ENCODE measurements at places on chromosomes 6 and 20.

- no peaks in the 10 kb centered on the region for H3K36me3 ChIP-seq
Observed at GRCh38 chr20:4922186-4922585, 79.1 kb downstream of the SLC23A2 start.

DNA sequence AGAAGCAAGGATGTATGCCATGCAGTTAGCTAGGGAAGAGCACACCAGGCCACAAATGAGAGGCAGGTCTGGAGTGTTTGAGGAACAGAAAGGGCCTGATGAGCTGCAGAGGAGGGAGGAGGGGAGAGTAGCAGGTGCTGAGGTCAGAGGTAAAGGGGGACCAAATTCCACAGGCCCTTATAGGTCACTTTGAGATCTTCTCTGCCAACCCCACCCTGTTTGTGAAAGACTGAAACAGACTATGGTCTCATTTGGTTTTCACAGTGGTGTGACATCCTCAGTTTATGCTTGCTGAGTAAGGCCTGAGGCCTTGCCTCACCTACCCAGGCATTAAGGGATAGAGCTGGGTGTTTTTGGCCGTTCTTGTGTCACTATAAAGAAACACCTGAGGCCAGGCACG is 187.7 kb upstream of the MYLIP start:
- H3K4me3 ChIP-seq = no peak overlapping the region
- no peaks in the 10 kb centered on the region for H3K4me1 ChIP-seq
- no peak for DNase-seq
- H3K36me3 ChIP-seq = no peaks in the 10 kb centered on the region

GRCh38 chr6:105907991-105908390 is 178.1 kb upstream of the PRDM1 start:
- DNase-seq = no peak
- no peaks in the 10 kb centered on the region for H3K4me1 ChIP-seq
- H3K4me3 ChIP-seq = no peak overlapping the region
- H3K27me3 ChIP-seq = peaks cover 8% of the 10 kb centered on the region
- H3K27ac ChIP-seq = no peak overlapping the region

DNA sequence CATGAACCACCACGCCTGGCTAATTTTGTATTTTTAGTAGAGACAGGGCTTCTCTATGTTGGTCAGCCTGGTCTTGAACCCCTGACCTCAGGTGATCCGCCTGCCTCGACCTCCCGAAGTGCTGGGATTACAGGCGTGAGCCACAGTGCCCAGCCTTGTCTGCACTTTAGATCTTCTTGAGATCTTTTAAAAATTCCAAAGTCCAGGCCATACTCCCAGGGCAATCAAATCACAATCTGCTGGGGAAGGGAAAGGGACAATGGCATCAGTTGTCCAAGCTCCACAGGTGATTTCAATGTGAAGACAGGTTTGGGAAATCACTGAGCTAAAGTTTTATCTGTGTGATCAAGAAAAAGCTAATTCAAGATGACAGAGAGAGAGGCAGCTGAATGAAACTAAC is 16.9 kb downstream of the NCOA6 start:
- peaks cover 9% of the 10 kb centered on the region for H3K36me3 ChIP-seq
- H3K4me1 ChIP-seq = peaks cover 10% of the 10 kb centered on the region
- no peak for DNase-seq

DNA sequence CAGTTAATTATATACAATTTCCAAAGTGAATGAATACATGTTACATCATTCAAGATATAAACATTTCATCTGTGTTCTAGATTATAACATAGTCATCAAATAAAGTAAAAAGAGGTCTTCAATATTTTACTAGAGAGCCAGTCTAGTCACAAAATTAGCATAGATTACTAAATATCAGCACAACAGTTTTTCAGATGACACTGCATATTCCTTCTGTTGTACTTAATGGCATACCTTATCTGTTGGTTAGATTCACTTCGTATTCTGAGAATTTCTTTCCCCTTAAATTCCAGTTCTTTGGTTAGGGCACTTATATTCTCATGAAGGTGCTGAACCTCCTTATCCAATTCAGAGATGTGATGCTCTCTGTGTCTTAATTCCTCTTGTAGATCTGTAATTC is 39.8 kb upstream of the MCM9 start:
- DNase-seq = no peak
- H3K27me3 ChIP-seq = no peaks in the 10 kb centered on the region
- H3K36me3 ChIP-seq = no peaks in the 10 kb centered on the region
- no peak overlapping the region for H3K4me3 ChIP-seq
- peaks cover 3% of the 10 kb centered on the region for H3K4me1 ChIP-seq
- no peak overlapping the region for H3K27ac ChIP-seq

- no peak overlapping the region for H3K4me3 ChIP-seq
- H3K4me1 ChIP-seq = no peaks in the 10 kb centered on the region
- no peak for DNase-seq
- no peaks in the 10 kb centered on the region for H3K36me3 ChIP-seq
- H3K27me3 ChIP-seq = peaks cover 67% of the 10 kb centered on the region
Observed at GRCh38 chr20:45128099-45128498, 3.8 kb upstream of the WFDC12 start.

DNA sequence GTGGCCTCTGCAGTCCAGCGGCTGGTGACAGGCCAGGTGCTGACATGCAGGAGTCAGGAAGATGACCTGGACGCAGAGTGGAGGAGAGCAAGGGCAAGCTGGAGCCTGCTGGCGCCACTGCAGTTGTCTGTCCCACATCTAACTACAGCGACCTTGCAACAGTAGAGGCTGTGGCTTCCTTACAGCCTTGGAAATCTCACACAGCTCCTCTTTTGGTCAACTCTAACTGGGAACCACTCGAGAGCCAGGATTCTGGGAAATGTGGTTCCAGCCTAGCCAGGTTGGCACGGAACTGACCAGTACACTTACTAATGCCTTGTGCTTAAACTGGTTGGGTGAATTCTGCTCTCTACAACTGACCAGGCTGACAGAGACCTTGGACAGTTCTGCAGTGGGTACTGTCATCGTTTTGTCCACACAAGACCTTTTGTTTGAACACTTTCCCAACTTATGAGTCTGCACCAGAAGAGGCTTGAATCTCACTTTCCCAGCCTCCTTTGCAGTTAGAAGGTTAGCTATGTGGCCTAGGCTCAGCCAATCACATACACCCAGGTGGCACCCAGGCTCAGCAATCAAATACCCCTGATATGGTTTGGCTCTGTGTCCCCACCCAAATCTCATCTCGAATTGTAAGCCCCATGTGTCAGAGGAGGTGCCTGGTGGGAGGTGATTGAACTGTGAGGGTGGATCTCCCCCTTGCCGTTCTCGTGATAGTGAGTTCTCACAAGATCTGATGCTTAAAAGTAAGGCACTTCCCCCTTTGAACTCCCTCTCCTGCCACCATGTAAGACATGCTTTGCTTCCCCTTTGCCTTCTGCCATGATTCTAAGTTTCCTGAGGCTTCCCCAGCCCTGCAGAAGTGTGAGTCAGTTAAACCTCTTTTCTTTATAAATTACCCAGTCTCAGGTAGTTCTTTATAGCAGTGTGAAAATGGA is 153.5 kb downstream of the ZMYND8 start:
- H3K4me3 ChIP-seq = no peak overlapping the region
- DNase-seq = no peak
- H3K36me3 ChIP-seq = peaks cover 9% of the 10 kb centered on the region
- H3K27ac ChIP-seq = no peak overlapping the region

DNA sequence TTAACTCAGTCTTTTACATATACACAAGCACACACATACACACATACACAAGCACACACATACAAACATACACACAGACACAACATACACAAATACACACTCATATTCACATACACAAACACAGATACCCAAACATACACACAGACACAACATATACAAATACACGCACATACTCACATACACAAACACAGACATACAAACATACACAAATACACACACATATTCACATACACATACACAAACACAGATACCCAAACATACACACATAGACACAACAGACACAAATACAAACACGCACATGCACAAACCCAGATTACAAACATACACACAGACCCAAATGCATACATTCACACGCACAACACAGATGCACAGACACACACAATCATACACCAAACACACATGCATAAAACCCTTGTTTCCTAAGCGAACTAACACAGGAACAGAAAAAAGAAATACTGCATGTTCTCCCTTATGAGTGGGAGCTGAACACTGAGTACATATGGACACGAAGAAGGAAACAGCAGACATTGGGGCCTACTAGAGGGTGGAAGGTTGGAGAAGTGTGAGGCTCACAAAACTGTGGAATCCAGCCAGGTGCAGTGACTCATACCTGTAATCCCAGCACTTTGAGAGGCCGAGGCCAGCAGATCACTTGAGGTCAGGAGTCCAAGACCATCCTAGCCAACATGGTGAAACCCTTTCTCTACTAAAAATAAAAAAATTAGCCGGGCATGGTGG is 34.2 kb downstream of the PIM1 start:
- H3K27ac ChIP-seq = no peak overlapping the region
- H3K36me3 ChIP-seq = no peaks in the 10 kb centered on the region
- peaks cover 14% of the 10 kb centered on the region for H3K27me3 ChIP-seq
- H3K4me1 ChIP-seq = no peaks in the 10 kb centered on the region
- no peak for DNase-seq

GRCh38 chr20:37233548-37234253 is 27.9 kb downstream of the GHRH start:
- no peaks in the 10 kb centered on the region for H3K27me3 ChIP-seq
- H3K4me3 ChIP-seq = no peak overlapping the region
- no peak overlapping the region for H3K27ac ChIP-seq
- peaks cover 62% of the 10 kb centered on the region for H3K36me3 ChIP-seq
- DNase-seq = no peak

DNA sequence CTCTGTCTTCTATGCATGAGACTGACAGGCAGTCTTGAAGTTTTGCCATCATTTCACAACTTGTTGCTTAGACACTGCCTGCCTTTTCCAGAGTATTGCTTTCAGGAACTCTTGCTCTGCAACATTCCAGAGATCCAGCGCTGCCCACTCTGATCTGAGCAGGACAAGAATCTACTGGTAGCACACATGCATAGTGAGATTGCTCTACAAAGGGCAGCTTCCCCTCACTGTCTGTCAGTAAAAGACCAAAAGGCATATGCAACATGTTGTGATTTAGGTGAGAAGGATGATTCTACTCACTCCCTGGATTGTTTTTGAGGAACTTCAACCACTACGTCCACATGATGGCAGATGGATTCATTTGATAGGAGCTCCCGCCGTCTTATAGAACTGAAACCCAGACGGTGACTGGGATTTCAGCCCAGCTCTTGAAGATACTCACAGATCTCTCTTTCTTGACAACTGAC is 259.1 kb downstream of the ARID1B start:
- no peak overlapping the region for H3K27ac ChIP-seq
- DNase-seq = no peak
- peaks cover 20% of the 10 kb centered on the region for H3K4me1 ChIP-seq
- peaks cover 4% of the 10 kb centered on the region for H3K36me3 ChIP-seq

DNA sequence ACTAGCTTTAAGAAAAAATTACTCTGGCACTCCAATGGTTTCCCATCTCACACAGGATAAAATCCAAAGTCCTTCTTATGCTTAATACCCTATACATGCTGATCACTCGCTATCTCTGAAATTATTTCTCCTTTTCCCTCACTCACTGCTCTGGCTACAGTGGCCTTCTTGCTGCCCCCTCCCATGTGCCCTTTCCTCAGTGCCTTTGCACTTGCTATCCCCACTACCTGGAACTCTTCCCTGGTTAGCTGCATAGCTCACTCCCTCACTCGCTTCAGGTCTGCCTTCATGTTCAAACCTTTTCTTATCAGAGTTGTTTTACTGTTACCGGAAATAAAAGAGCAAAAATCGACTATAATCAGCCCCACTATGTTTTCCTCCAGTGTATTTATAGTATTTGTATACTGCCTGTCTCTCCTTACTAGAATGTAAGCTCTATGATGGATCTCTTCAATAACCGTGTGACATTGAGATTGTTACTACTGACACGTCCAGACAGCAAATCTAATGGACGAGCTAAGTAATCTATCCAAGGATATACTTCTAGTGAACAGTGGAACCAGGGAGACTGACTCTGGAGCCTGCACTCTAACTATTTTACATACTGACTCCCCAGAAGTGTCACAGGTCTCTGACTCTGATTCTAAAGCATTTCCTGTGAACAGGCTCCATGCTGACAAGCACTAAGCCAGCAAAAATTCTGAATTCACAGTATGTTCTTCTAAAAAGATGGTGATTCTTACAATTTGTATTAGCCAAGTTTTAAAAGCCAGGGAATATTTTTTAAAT is 25.1 kb downstream of the FKBP5 start:
- H3K4me1 ChIP-seq = peaks cover 20% of the 10 kb centered on the region
- peaks cover 2% of the 10 kb centered on the region for H3K36me3 ChIP-seq
- no peak overlapping the region for H3K27ac ChIP-seq
- H3K27me3 ChIP-seq = no peaks in the 10 kb centered on the region
- DNase-seq = no peak

GRCh38 chr20:17403461-17403860 is 127.7 kb downstream of the BFSP1 start:
- no peak for DNase-seq
- no peaks in the 10 kb centered on the region for H3K4me1 ChIP-seq
- peaks cover 25% of the 10 kb centered on the region for H3K27me3 ChIP-seq
- no peaks in the 10 kb centered on the region for H3K36me3 ChIP-seq
- H3K27ac ChIP-seq = no peak overlapping the region
- no peak overlapping the region for H3K4me3 ChIP-seq
